ENCODE measurements at places on chromosomes 7 and 10.

DNA sequence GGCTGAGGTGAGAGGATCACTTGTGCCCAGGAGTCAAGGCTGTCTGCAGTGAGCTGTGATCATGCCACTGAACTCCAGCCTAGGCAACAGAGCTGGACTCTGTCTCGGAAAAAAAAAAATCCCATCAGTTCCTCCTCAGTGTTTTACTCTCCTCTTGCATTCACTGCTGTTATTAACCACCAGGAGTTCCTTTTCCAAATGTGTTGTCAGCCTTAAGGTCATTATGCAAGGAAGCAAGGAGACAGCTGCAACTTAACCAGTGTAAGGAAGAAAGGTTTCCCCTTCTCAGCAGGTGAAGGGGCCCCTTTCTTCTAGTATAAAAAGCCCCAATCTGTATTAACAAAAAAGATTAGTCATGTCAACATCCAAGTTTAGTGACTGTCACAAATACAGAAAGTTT lies 86.6 kb upstream of the LEP start:
- no peak for DNase-seq

DNA sequence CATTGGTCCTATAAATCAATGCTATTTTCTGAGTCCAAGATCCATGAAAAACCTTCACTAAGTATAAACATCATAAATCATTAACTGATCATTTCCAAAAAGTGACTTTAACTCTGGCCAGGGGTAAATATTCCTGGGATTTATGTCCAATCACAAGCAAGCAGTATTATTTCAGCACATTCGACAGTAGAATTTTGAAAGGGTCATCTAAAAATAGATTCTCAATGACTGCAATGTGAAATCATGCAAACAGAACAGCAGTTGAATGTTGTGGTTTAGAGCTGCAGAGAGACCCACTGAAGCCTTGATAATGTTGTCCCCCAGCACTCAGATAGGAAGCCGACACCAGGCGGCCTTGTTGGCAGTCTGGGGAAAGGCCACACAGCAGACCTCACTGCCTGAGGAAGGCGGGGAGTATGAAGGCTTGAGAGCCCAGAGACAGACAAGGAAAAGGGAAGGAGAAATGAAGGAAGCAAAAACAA lies 38.1 kb downstream of the FAM107B start:
- DNase-seq = peak; percentile 58

DNA sequence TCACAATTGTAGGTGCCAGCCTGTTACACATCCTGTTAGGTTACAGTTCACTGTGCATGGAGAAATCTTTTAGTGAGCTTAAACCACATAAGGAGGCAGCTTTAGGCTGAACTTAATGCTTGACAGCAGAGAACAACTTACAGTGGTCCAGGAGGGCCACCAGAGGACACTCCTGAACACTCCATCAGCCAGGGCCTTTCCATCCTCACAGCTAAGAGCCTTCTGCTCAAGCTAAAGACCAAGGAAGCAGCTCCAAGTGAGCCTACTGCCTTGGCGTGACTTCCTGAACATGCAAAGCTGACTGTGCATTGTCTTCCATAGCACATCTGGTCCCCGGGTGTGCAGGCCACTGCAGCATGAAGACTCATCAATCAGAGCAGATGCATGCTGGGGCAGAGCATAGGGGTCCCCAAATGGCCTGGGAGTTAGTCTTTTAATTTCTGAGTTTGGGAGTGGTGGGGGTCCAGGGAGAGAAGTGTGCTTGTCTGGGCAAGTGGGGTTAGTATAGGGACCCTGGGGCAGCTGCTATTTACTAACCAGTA lies 105.0 kb downstream of the ZNF248 start:
- DNase-seq = no peak

DNA sequence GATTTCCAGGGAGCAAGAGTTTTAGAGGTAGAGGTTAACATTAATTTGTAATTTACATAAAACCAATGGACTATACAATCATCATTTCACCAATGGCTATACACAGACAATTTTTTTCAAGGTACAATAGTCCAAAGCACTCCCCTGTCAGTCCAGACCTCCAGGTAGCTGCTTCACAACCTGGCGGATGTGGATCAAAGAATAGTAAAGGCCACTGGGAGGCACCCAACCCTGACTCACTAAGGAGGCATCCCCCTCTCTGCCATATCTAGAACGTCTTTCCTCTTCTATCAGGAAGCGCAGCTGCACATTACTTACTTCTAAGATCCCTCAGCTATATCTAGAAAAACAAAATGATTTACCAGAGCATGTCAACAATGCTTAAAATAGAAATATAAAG lies 217.7 kb upstream of the AOAH start:
- no peak for DNase-seq

DNA sequence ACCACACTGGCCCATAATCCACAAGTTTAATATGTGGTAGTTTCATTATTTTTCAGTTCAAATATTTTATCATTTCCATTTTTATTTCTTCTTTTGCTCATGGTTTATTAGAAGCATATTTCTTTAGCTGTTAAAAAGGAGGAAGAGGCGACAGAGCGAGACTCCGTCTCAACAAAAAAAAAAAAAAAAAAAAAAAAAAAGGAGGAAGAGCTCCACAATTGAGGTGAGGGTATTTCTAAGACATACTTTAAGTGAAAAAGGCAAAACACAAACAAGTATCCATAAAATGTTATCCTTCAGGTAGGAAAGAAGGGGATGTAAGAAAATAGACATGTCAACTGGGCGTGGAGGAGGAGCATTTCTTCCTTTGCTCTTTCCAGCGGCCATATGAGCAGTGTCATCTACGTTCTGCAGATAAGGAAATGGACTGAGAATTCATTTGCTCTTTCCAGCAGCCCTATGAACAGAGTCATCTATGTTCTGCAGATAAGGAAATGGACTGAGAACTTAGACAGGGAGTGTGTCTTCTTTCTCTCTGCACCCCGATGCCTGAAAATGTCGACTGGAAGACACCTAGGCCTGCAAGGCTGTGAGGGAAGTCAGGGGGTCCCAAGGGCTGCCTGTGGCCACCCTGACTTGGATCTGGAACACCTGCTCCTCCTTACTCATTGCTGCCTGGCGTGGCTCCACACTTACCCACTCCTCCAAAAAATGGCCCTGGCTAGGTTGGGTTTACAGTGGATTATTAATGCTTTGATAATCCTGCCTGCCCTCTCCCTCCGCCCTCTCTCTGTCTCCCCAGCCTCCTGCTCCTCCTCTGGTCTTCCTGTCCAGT lies 18.9 kb upstream of the RAMP3 start:
- no peak for DNase-seq

DNA sequence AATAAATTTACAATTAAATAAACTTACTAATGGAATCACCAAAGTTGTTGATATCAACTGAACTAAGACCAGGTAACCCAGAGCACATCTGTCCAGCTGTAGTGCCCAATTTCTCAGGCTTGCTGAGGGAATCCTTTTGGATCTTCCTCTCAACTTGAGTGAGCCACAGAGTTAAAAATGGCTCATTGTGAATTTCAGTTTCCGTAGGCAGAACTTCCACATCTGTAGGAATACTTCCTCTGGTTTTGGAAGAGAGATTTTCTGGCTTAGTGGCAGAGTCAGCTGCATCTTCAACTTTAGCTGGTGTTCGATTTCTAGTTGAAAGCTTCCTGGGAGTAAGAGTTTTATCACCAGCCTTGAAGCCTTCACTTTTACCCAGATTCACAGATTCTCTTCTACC lies 11.3 kb downstream of the MKI67 start:
- DNase-seq = no peak

DNA sequence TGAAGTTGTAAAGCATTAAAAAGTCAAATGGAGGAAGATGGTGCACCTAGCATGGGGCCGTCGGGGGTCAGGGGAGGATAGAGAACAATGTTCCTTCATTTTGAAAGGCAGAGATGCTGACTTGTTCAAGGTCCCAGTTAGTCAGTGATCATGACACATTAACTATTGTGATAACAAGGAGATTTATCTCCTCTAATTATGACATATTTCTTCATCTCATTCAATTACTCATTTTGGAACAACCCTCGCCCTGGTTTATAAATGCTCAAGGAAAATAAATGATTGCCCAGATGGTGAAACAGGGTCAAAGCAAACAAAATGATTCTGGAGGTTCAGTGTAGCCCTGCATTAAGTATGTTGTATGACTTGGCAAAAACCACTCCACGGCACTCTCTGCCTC lies 106.2 kb downstream of the ITIH5 start:
- DNase-seq = no peak

GRCh38 chr7:143362131-143363015 lies at the start of gene FAM131B:
Gene FAM131B, minus strand, starts transcription at chr7:143362713. Its CDS starts 110 bp downstream, at chr7:143362603.
- DNase-seq = no peak

DNA sequence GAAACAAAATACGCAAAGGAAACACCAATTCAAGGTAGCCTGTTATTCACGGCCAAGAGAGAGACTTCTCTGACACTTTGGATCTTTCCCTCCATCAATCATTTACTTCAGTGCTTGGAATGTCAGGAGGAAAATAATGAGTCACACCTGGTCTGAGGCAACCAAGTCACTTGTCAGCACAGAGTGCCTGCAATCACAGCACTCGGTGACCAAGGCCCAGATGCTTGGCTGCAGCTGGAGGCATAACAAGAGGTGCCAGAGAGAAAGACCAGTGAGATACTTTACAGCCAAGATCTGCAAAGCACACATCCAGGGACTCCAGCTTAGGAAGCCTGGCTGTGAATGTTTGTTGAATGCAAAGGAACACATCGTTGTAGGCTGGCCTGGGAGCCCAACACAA lies 33.9 kb downstream of the ASB13 start:
- no peak for DNase-seq

GRCh38 chr10:59463909-59464308 lies 101.6 kb upstream of the FAM13C start:
- no peak for DNase-seq

GRCh38 chr10:79435271-79436065 lies 10.0 kb downstream of the ZCCHC24 start:
- DNase-seq = peak; percentile 53

- no peak for DNase-seq
Observed at GRCh38 chr7:155984609-155985405, 172.5 kb upstream of the SHH start.

- DNase-seq = no peak
Observed at GRCh38 chr7:55252386-55252785, 112.8 kb upstream of the LANCL2 start.

- DNase-seq = peak; percentile 47
Observed at GRCh38 chr10:62885684-62886461, 69.7 kb upstream of the EGR2 start.

DNA sequence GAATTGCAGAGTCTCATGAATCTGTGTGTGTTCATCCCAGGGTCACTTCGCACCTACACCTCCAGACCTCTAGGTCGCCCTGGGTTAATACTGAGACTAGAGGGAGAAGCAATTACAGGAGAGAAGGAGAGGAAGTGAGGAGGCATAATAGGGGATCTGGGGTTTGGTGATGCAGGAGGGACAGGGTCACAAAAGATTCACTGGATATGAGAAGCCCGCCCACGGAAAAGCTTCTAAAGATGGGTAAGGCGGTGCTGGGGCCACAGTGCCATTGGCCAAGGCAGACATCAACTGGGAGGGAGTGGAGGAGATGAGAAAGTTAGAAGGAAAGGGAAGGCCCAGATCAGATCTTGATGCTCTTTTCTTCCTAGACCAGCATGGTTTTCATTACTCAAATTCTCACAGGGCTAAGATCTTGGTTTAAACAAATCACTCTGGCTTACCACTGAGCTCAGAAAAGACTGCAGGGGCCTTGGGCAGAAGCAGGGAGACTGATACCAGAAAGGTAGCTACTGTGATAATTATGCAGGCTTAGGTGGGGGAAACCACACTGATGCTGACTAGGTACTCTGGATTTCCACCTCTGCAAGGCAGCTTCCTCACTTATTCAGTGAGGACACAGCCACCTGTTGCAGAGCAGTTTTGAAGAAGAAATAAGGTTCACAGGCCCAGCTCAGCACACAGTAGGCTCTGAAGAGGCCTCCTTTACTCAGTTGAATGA lies 17.4 kb upstream of the ZNF273 start:
- no peak for DNase-seq

All from iris pigment epithelial cell (primary cell).